Right hindlimb (tissue), 1 donor: ENCODE measurements at places on chromosomes 4 and X.

DNA sequence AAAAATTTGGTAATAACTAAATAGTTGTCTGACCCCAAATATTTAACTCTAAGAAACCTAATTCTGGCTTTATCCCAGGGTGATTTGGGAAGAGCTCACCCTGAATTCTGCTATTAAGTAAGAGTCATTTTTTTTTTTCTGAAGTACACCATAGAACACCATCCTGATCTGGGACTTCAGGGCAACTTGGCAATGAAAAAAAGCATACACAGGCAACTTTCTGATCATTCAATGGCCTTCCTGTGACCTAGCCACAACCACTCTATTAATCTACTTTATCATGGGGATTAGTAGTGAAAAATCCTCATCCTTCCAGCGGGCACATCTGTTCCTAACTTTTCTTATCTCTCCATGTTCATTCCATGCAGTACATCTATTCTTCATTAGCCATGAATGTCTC lies 333.2 kb upstream of the MAD2L1 start:
- no peak for DNase-seq

DNA sequence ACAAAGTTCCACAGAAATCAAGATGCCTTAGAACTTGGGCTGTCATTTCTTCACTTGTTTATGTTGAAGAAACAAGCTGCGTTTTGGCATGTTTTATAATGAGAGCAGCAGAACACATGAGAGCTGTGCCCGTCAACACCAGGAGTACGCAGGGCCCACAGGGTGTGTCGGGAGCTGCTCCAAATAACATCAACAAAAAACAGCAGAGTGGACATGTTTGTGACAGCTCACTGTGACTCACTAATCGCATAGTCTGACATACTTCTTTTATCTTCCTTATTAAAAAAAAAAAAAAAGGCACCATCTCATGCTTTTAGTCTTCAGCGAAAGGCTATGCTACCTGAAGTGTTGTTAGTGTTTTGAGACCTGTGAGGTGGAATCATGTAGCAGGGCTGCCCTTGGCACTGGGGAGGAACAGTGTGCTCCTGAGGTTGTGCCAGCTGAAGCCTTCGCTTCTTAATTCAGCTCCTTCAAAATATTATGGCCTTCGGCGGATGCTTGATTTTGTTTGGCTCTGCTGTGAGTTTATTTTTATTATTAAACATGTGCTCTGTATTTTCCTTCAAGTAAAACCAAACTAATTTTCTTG lies 32.8 kb downstream of the FHDC1 start:
- no peak for DNase-seq

GRCh38 chr4:149752729-149753128 lies 62.9 kb downstream of the IQCM start:
- no peak for DNase-seq

- DNase-seq = no peak
Measured at GRCh38 chr4:184782731-184783373, 42.9 kb downstream of the ACSL1 start.

DNA sequence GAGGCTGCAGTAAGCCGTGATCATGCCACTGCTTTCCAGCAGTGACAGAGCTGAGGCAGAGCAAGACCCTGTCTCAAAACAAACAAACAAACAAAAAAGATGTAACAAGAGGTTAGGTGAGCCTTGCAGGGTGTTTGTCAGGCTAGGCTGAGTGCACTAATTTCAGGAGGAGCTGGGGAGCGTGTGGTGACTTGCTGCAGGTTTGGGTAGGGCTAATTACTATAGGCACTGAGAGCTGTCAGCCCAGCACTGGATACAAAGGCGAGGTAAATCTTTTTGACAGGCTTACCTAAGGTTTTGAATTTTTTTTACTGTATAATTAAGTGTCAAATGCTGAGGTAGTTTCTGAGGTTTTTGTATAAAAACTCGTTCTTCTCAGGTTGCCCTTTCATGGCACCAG lies 29.8 kb upstream of the SH3D19 start:
- no peak for DNase-seq
